Upper lobe of right lung (tissue), 1 donor: ENCODE measurements at places on chromosomes 3 and 15. TPM values are rescaled to one million over a fixed set of nuclear protein-coding genes. Genes with fewer than 3 reads are reported as not detected.

The ANKDD1A gene
- 6.0 TPM for total RNA-seq

The GOLGA8K gene
- total RNA-seq = 2.1 TPM

GRCh38 chr15:70575231-70576226, 187.8 kb downstream of the UACA start:
- no peak for DNase-seq

The DPPA2 gene
- total RNA-seq = not detected

DNA sequence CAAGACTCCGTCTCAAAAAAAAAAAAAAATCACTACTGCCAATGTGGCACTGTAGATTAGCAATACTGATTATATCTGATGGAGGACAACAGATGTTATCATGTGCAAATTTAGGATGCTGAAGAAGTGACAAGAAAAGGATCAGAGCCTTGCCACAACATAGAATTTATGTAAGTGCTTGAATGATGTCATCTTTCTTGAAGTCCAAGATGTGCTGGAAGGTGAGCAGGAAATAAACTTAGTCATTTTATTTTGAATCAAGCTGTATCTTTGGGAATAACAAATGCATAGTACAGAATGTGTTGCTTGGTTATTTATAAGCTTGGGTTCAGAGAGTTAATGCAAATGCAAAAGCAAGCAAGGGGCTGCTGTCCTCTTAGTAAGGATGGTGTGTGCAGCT, 47.1 kb downstream of the IL12A start:
- no peak for DNase-seq

DNA sequence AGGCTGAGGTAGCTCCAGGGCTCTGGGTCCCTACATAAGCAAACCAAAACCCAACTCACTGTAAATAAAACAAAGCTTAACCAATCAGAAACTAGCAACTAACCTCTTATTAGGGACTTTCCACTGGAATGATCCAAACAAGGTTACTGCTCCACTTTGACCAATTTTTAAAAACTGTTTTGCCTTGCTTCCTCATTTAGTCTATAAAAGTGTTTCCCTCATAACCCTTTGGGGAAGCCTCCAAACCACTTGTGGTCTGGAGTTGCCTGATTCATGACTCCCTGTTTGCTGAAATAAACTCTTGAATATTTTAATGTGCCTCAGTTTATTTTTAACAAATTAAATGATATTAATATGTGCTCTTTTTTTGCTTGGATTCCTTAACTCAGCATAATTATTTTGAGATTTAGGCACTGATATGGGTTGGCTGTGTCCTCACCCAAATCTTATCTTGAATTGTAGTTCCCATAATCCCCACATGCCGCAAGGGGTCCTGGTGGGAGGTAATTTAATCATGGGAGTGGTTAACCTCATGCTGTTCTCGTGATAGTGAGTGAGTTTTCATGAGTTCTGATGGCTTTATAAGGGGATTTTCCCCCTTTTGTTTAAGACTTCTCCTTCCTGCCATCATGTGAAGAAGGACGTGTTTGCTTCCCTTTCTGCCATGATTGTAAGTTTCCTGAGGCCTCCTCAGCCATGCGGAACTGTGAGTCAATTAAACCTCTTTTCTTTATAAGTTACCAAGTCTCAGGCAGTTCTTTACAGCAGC, 90.6 kb downstream of the CD200R1L start:
- no peak for DNase-seq

The ZIC1 gene
- total RNA-seq = not detected

The IL17RE gene
- 22.6 TPM for total RNA-seq

DNA sequence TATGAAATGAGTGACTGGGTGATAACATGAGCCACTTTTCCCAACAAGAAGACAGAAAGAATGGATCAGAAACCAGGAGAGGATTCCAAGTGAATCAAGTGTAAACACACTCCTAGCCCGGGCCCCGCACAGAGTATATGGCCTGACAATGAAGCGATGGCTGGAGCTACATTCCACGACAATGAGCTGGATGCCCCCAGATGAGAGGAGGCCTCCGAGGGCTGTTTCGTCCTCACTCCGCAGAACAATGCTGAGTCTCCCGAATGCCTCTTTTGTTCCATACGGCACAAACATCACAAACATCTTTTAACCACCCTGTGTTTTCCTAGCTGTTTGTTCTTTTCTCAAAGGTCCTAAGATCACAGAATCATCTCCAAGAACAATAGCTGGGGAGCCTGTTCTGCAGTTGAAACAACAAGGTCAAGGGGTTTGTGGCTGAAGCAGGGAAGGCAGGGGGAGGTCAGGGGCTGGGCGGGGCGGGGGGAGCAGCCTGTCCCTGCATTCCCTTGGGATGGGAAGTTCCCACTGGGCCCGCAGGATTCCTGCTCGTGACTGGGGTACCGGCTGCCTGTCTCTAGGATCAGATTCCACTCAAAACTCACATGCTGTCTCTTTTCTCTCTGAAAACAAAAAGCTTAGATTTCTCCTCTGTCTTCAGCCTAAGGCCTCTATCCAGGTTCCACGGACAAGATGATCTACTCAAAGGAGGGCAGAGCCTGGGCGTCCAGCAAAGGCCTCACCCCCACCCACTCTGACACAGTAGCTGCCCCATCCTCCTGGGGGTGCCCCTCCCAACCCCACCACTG, 151.3 kb downstream of the XXYLT1 start:
- DNase-seq = no peak

The GATM gene
- total RNA-seq = 7.2 TPM

- peak; percentile 60 for DNase-seq
Measured at GRCh38 chr15:53072077-53072476, 281.9 kb upstream of the ONECUT1 start.

DNA sequence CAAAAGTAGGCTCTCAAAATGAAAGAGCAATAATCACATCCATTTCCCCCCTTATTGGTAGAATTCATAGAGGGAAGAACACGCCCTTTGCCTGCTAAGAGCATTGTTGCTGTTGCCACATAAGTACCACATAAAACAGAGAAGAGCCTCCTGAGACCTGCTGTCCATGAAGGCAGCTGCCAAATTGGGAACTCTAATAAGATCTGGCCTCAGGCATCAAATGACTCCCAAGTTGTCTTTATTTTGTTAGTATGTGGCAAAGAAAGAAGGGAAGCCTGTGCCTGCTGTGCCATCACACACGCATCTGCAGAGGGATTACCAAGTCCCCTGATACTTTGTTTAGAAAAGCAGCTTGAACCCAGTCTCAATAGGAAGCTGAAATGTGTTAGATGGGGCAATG, 23.9 kb downstream of the VGLL3 start:
- DNase-seq = no peak

- DNase-seq = peak; percentile 64
Measured at GRCh38 chr3:42658771-42659390, 5.4 kb downstream of the ZBTB47 start.

DNA sequence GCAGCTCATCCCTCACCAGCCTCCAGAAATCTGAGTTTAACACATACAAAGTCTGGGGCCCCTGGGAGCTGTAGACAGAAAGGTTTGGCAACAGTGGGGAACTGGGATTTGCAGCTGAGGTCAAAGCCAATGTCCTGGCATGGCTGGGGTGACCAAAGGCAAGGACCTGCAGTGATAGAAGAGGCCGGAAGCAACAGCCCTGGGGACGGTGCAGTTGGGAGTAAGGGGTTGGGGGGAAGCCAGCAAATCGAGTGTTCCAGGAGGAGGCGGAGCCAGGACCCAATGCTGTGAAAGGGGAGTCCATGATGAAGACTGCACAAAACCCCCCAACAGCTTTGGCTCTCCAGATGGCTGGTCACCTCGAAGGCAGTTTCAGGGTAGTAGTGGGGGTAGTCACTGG, 74.1 kb upstream of the SPATA12 start:
- no peak for DNase-seq

GRCh38 chr15:68589783-68590710, 11.3 kb downstream of the CORO2B start:
- no peak for DNase-seq

DNA sequence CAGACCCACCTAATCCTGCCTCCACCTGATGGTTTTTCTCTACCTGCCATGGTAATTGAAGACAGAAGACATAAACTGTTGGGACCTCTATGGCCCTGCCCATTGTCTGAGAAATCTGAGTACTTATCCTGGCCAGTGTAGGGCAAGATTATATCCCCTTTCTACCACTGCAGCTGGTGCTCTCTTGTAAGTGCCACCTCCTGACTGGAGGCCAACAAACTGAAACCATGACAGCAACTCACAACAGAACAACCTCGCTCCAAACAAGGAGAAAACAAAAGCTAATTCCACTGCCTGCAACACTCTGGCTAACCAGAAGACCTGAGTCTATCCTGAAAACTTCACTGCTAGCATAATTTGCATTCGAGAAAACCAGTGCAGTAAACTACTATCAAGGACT, 82.9 kb downstream of the CLDN1 start:
- DNase-seq = no peak

DNA sequence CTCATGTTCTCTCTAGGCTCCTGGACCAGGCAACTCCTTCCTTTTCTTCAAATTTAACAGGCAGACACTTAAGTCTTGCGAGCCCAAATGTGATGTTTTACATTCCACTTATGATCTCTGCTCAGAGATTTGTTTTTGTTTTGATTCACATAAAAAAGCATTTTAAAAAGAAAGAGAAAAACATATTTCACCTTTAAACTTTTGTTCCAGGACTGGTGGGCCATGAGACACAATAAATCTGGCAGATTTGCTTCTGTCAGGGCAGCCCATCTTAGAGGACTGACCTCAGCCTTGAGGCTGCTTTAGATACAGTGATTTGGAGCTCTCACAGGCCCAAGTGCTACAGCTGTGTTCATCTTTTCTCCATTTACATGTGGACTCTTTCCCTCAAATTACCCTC, 52.0 kb downstream of the CMSS1 start:
- no peak for DNase-seq

- no peak for DNase-seq
Measured at GRCh38 chr3:30035935-30036567, 570.4 kb upstream of the TGFBR2 start.

DNA sequence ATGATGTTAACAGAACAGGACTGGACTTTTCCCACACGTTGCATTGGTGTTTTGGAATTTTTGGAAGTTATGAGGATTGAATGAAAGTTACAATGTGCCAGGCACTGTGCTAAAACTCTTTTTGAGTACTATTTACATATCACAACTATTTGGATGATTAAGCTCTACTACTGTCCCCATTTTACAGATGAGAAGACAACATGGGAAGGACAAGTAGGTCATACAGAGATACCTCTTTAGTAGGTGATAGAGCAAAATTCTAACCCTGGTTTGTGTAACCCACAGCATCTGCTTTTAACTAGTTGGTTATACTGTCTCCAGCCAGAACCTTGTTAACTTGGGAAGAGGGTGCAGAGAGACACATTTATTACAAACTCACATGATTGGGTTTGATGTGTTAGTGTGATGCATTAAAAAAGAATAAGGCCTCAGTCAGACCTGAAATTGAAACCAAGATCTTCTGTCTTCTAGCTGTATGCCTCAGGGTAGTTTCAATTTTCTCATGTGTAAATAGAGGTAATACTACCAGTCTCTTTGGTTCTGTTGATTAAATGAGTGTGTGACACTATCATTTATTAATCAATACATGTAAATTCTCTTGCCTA, 1.4 kb downstream of the NDUFB4 start:
- DNase-seq = no peak

- DNase-seq = no peak
Measured at GRCh38 chr15:52020221-52021085, 1.4 kb downstream of the MAPK6 start.

DNA sequence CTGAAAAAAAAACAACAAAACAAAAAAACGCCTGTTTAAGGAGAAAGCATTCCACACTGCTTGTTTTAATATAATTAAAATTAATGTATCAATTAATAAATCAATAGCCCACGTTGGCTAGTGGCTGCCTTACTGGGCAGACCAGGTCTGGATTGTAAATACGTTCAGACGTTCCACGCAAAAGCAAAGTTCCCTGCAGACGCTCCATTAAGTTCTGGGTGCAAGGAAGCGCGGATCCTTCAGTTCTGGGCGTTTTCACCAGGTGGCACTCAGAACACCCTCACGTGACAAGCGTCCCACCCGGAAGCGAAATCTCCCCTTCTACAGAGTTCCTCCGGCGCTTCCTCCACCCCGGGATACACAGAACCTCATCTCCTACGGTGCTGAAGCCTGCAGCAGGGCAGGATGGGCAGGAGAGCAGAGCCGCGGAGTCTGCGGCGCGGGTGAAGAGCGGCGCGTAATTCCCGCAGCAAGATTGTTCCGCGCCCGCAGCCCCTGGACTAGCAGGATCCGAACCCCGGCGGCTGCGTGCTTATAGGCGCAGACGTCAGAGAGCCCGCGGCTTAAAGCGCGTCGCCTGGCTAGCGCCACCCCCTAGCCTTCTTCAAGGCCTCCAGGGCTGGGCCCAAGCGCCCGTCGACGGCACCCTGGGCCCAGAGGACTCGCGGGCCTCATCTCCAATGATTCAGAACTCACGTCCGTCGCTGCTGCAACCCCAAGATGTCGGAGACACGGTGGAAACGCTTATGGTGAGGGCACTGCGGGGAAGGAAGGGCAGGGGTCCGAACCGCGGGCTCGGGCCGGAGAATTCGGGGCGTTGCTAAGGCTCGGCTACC, at the start of gene SLC25A38:
Gene SLC25A38, plus strand, starts transcription at position 326 of the 836 bp plus-strand sequence. Its CDS starts 355 bp downstream, at position 681.
- peak; percentile 93 for DNase-seq

DNA sequence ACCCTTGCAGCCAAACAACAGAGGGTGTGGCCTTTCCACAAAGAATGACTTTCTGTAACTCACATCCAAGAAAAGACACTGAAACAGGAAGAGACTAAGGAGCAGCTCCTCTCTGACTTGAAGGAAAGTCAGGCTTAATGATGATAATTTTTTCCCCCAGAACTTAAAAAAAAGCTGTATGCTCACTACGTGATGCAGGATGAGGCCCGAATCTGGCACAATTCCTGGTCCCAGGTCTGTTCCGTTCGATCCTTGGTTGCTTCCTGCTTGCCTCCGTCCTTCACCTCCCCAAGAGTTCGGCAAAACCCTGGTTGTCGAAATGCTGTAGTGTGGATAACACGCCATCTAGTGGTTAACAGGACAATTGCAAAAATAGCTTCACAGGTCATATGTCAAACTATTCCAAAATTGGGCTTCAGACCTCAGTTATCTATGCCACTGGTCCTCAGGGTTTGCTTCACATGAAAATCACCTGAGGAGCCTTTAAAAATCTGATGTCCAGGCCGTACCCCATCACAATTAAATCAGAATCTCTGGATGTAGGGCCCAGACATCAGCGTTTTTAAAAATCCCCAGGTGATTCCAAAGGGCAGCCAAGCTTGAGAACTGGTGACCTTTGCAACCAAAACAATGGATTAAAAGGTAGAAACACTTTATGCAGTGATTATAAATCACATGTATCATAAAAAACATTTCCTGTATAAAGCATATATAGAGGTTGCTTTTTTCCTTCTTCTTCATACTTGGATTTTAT, 28.1 kb upstream of the SYNM start:
- DNase-seq = peak; percentile 55

The CFAP100 gene
- not detected for total RNA-seq

GRCh38 chr3:128301186-128302023, 148.1 kb downstream of the EEFSEC start:
- no peak for DNase-seq

GRCh38 chr3:40615110-40615915, 90.6 kb downstream of the ZNF621 start:
- no peak for DNase-seq

The FES gene
- total RNA-seq = 48.0 TPM

The EPB42 gene
- not detected for total RNA-seq

- DNase-seq = no peak
Measured at GRCh38 chr15:71639471-71639870, 170.9 kb upstream of the NR2E3 start.
